ENCODE measurements at places on chromosomes 13 and 19. TPM values are rescaled to one million over a fixed set of nuclear protein-coding genes. Genes with fewer than 3 reads are reported as not detected.

DNA sequence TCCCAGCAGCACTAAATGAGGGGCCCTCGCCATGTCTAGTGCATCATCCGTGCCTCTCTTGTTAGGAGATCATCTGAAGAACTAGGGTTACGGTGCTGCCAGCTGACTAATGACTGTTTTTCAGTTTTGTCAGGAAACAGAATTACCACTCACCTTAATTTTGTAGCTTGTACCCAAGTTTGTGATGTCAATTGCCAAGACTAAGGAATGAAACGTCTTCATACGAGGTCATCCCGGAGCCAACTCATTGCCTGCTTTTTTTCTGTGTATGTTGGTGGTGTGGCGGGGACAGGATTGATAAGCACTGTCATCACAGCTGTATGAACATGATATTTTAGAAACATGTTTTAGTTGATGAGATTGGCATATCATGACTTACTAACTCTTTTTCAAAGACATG lies 100.6 kb downstream of the TNFRSF19 start:
- DNase-seq = no peak

DNA sequence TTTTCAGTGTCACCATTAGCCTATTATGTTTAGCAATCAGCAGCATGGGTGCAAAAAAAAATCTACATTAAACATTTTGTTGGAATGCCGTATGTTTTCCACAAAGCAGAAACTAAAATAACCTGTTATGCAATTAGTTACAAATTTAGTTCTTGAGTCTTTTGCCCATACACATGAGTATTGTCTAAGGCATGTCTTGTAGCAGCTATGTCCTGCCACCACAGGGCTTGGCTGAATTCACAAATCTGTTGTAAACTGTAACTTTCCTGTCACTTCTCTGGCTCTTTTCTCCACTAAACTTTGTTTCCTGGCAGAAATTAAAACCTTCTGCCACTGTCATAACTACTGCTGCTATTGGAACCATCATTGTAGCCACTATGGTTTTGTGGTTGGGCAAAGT lies 277.9 kb upstream of the SPRY2 start:
- DNase-seq = no peak

- DNase-seq = no peak
Observed at GRCh38 chr19:45400192-45400591, 4.7 kb downstream of the PPP1R13L start.

DNA sequence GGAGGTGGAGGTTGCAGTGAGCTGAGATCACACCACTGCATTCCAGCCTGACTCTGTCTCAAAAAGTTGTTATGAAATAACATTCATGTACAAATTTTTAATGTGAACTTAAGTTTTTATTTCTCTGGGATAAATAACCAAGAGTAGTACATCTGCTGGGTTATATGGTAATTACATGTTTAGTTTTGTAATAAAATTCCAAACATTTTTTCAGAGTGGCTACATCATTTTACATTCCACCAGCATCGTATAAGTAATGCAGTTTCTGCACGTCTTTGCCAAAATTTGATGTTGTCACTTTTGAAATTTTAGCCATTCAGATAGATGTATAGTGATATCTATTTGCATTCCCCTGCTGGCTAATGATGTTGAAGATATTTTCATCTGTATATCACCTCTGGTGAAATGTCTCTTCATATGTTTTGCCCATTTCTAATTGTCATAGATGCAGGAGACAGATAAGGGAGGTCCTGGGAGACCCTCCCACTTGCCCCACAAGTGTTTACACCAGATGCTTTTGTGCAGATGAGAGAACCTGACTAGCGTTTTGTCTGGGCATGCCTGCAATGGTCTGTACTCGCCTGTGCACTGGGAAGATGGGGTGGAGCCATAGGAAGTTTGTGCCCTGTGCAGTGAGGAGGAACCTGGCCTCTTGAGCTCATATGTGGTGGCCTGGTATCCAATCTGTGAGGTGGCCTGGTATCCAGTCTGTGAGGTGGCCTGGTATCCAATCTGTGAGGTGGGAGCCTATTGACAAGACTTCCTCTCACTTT lies 12.7 kb upstream of the KBTBD6 start:
- DNase-seq = no peak

- DNase-seq = no peak
Observed at GRCh38 chr19:34104557-34104956, 67.7 kb upstream of the LSM14A start.

DNA sequence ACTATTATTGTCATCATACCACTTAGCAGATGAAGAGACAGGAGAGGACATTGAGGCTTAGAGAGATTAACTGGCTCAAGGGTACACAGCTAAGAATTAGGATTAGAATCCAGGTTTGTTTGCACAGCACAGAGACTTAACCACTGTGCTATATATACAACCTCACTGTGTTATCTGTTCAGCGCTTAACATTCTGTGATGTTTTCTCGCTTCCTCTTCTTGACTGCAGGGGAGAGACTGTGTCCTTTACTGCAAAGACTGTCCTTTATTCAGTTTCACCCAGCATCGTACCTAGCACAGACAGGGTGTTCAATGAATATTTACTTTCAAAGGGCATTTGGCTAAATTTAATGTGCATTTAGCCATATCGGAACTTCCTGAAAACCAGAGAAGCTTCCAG lies 54.9 kb upstream of the PCDH8 start:
- no peak for DNase-seq

GRCh38 chr19:30718707-30719106 lies 346.5 kb downstream of the ZNF536 start:
- DNase-seq = no peak

The ZNF329 gene
- 3.1 TPM for total RNA-seq

The LRRC8E gene
- total RNA-seq = 3.1 TPM

Data from left colon (tissue), 2 donors.